ENCODE measurements at places on chromosomes 2 and 18.

GRCh38 chr2:79373358-79374130 lies 139.3 kb upstream of the CTNNA2 start:
- no peak for DNase-seq

- DNase-seq = no peak
These were observed 437.4 kb upstream of the MC4R start for GRCh38 chr18:60809937-60810336.

DNA sequence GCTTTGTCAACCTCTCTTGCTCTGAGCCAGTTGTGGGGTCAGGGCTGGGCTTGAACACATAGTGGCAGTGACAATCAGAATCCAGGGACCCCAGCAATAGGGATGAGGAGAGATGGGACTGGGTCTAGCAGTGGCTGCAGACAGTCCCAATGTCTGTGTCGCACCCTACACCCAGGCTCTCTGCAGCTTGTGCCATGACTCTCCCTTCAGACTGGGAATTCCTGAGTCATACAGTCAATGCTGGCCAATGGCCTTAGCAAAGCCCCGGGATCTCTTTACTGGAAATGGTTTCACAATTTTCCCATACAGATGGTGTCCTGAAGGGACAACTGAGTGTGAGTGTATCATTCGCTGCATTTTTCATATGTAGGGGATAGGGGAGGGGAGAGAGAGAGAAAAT lies 74.2 kb upstream of the CELF4 start:
- DNase-seq = no peak

DNA sequence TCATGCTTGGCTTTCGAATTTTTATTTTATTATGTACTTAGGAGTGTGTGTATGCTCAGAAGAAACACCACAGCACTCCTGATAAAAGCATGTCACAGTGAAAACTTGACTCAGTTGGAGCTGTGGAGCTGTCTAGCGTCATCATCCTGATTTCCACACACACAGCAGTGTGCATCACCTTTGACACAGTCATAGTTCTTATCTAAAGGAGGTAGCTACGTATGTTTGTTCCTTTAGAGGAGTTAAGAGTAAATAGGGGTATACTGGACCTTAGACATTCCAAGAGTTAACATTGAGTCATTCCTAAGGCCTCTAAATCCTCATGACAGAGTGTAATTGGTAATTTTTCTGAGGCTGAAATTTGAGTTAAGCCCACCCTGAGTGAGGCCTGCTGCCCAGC lies 96.9 kb downstream of the PHLPP1 start:
- no peak for DNase-seq

DNA sequence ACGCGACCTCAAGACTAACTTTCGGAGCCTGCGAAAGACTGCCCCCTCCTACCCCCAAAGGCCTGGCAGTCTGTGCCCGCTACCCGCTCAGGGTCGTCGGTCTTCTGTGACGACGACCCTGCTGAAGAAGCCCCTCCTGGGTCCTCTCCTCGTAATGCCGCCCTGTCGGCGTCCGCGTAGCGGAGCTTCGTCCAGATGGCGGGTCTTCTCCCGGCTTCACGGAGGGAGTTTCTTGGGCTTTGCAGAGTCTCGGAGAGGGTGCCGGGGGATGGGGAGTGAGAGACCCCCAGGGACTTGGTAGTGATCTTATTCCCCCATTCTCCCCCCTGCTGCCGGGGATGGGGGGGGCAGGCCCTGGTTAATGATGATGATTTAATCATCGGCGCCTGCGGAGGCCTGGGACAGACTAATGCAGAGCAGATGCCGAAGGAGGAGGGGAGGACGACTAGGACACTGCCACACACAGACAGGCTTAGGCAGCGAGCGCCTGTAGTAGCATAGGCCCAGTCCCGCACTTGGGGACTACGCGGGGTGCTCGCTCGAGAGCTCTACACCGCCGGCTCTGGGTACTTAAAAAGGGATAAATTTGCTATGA lies 528 bp upstream of the PCGF1 start:
- no peak for DNase-seq

GRCh38 chr2:84899304-84900204 lies 5.9 kb upstream of the TMSB10 start:
- no peak for DNase-seq

- no peak for DNase-seq
These were observed 32.3 kb downstream of the EML6 start for GRCh38 chr2:54755641-54756326.

DNA sequence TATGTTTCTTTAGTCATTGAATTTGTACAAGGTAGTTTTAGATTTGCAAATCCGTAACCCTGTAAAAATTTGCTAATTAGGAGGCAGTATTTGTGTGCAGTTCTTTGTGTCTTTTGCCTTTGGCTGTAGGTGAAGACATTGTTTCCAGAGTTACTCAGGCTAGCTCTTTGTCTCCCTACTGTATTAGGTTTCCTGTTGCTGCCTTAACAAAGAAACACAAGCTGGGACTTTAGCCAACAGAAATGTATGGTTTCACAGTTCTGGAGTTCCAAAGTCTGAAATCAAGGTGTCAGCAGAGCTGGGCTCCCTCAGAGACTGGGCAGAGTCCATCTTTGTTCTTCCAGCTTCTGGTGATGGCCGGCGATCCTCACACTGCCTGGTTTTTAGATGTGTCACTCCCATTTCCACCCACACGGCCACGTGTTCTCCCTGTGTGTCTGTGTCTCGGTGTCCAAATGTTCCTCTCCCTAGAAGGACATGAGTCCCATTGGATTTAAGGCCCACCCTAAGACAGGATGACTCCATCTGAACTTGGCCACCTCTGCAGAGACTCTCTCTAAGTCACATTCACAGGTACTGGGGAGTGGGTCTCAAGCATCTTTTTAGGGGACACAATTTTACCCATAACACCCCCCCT lies 309.7 kb downstream of the GALR1 start:
- DNase-seq = no peak

DNA sequence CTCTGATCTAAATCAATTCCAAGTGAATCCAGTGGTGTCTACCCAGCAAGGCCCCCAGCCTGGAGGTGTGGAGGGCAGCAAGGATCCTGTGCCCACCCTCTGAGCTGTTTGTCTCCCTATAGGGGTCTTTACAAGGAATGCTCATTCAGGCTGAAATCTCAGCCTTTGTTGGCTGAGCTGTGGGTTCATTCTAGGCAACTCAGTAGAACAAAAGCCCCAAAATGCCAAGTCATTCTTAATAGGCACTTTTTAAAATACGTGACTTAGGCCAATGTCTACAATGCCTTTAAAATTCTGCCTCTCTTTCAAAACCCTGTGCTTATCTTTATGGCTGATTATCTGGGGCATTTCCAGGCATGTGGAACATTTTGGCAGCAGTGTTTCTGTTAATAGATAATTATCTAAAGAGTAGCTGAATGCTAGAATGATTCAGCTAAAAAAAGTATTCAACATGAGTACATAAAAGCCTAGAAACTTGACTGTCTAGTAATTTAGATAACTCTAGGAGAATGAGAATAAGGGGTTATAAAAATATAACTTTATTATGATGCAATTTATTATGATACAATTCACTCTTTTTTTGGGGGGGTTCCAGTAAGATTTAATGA lies 7.4 kb downstream of the UGT1A6 start:
- DNase-seq = no peak
